ENCODE measurements at places on chromosomes 16 and 17. TPM values are rescaled to one million over a fixed set of nuclear protein-coding genes. Genes with fewer than 3 reads are reported as not detected.
A peak's percentile ranks its signal among the peaks of the same experiment; 100 is the strongest.

The NPIPA8 gene
- total RNA-seq, result not detected

The EVPLL gene
- total RNA-seq, result not detected

The MED31 gene
- 15.6 TPM for total RNA-seq

The AMZ2 gene
- 150 TPM for total RNA-seq

The RPUSD1 gene
- 31.0 TPM for total RNA-seq

The ZPBP2 gene
- not detected for total RNA-seq

The SAMD14 gene
- total RNA-seq, result 0.47 TPM

The BRIP1 gene
- total RNA-seq, result 0.51 TPM

The CRYM gene
- 0.73 TPM for total RNA-seq

The VAT1L gene
- not detected for total RNA-seq

The TEDC2 gene
- total RNA-seq, result 5.7 TPM

GRCh38 chr17:21193031-21193430 is 20.9 kb downstream of the TMEM11 start:
- peak; percentile 51 for DNase-seq

GRCh38 chr16:67995423-67995822 is 3.9 kb downstream of the DPEP2 start:
- DNase-seq, result no peak

- DNase-seq, result no peak
Observed at GRCh38 chr17:78890498-78890897, 12.5 kb downstream of the CEP295NL start.

GRCh38 chr17:4297351-4297750 is 33.6 kb upstream of the ANKFY1 start:
- no peak for DNase-seq

- no peak for DNase-seq
Observed at GRCh38 chr17:4215882-4216570, 47.8 kb downstream of the ANKFY1 start.

DNA sequence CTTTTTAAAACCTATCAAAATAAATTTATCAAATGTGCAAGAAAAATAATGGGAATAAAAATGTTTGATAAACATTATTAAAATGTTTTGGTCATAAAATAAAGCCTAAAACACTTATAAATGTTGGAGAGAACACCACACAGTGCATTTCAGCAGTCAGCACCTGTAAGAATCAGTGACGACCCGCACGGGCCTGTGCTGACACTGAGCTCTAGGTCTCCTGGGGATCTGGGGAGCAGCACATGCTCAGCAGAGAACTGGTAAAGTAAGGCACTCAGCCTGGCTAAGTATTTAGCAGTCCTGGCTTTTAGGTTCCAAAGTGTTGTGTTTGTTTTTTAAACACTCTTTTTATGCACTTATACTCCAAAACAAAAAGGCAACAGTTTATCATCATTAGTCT is 46.9 kb downstream of the HELZ start:
- no peak for DNase-seq

- no peak for DNase-seq
Observed at GRCh38 chr16:67976205-67976604, 4.1 kb downstream of the DPEP3 start.

DNA sequence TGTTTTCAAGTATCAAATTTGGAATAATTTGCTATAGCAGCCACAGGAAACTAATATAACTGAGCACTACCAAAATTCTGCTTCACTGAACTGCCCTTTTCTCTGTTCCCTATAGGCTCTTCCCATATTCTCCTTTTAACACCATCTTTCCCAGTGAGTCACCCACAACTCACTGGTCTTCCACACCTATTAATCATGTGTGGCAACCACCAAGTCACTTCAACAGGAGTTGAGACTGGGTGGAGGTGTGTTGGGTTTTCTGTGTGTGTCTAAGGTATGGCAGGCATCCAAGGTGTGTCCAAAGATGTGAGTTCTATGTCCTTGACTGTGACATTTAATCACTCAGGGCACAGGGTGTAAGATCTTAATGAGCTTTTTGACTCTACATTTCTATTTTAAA is 610.0 kb upstream of the CDH11 start:
- DNase-seq, result no peak

DNA sequence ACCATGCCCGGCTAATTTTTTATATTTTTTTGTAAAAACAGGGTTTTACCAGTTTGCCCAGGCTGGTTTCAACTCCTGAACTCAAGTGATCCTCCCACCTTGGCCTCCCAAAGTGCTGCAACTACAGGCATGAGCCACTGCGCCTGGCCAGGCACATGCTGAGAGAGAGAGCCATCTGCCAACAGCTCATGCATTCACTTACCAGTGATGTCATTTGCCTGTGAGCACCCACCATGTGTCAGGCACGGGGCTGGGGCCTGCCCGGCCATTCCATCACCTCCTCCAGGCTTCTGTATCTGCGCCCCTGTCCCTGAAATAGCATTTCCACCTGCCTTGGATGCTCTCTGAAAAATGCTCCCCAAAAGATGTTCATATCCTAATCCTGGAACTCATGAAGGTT is 43.6 kb upstream of the PEMT start:
- DNase-seq, result no peak

GRCh38 chr17:52982331-52982730 is 823.8 kb upstream of the CA10 start:
- no peak for DNase-seq

- no peak for DNase-seq
Observed at GRCh38 chr17:78340183-78340955, 19.5 kb downstream of the SOCS3 start.

DNA sequence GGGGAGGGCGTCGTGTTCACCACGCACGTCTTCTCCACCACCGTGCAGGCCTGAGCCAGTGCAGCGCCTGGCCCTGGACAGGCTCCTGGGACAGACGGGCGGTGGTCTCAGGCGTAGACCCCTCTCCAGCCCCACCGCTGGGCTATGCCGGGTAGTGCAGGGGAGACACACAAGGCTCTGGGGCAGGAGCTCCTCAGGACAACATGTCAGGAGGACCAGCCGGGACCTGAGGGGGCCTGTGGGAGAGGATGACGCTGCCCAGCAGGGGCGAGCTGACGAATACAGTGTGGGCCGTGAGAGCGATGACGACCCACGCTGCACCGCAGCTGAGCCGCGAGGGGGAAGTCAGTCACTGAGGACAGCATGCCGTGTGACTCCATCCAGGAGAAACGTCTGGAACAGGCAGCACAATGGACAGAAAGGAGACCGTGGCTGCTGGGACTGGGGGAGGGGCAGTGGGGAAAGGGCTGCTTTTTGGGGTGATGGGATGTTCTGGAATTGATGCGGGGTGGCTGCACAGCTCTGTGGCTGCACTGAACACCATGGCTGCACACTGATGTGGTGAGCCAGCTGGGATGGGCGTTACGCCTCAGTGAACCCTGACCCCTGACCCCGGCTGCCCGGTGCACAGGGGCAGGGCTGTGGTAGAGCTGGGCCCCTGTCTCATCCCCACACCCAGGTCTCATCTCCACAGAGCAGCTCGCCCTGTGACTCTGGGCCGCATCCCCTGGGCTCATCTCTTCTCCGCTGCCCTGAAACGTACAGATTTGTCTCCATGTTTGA is 20.2 kb downstream of the DNASE1 start:
- no peak for DNase-seq

GRCh38 chr17:80912476-80912875 is 79.2 kb upstream of the CHMP6 start:
- no peak for DNase-seq

GRCh38 chr17:21005367-21005766 is 37.4 kb downstream of the USP22 start:
- no peak for DNase-seq

DNA sequence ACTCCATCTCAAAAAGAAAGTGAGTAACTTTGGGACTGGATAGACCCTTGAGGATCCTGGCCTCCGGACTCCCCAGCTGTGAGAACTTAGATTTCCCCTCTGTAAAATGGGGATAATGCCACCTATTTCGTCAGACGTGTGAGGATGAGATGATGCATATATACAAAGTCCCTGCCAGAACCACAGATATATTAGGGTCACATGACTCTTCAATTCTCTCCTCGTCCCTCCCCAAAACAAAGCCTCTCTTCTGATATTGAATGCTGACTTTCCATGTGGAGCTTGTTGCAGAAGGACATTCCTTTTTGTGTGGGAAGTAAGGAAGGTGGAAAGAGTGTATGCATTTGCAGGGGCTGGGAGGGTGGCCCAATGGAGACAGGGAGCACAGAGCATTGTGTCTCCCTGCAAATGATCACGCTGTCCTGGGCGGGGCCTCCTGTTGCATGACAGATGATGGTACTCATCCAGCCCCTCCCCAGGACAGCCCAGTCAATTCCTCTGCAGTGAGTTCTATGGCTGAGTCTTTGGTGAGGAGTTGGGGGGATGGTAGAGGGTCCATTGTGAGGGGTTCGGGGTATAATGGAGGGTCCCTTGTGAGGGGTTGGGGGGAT is 35.1 kb upstream of the MGAT5B start:
- no peak for DNase-seq

- DNase-seq, result no peak
Observed at GRCh38 chr16:26648851-26649250, 417.9 kb upstream of the C16orf82 start.

- DNase-seq, result no peak
Observed at GRCh38 chr17:27821318-27821717, 21.0 kb upstream of the NOS2 start.

DNA sequence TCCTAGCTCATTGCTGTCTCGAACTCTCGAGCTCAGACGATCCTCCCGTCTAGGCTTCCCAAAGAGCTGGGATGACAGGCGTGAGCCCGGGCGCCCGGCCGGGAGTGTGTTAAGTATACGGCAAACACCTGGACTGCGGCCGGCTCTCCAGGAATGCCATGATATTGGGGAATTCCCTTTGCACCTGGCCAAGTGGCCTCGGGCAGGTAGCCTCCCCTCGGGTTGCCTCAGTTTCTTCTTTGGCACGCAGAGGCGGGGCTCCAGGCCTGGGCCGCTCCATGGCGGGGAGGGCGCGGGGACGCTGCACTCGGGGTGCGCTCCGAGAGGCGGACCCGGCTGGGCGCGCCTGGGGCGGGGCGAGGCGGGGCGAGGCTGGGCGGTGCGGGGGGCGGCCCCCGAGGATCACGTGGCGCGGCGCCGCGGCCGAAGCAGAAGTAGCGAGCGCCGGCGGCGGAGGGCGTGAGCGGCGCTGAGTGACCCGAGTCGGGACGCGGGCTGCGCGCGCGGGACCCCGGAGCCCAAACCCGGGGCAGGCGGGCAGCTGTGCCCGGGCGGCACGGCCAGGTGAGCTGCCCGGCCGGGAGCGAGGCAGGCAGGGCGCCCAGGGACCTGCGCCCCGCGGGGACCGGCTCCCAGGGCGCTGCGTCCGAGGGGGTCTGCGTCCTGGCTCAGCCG is at the start of gene PLCG2:
Gene PLCG2 (plus strand): TSS at position 431 of the 675 bp plus-strand sequence. CDS start 6,699 bp downstream, outside the sequence.
- DNase-seq, result peak; percentile 22

Measured in myocyte (in vitro differentiated cells).